ENCODE measurements at places on chromosomes 2 and 18.

DNA sequence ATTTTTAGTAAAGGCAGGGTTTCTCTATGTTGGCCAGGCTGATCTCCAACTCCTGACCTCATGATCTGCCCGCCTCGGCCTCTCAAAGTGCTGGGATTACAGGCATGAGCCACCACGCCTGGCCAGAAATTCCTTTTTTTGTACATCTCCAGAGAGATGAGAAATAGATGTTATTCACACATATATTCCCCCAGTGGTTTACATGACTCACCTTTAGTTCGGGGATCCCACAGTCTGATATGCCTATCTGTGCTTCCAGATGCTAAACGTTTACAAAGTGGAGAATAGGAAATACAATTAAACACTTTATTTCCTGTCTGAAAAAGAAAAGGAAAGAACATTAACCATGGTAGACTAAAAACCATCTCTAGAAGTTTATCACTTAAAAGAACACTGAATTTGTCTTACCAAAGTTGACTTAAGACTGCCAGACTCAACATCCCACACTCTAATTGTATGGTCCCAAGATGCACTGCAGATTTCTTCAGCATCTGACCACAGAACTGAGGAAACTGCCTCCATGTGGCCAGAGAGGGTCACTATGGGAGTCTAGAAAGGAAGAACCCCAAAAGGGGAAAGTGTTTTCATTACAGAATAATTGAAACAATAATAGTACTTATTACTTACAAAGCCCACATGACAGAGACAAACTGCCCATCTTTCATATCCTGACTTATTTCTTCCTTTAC lies 12.6 kb upstream of the ICA1L start:
- DNase-seq: no peak

- DNase-seq: no peak
Measured at GRCh38 chr18:24935008-24935407, 417.0 kb downstream of the ZNF521 start.

DNA sequence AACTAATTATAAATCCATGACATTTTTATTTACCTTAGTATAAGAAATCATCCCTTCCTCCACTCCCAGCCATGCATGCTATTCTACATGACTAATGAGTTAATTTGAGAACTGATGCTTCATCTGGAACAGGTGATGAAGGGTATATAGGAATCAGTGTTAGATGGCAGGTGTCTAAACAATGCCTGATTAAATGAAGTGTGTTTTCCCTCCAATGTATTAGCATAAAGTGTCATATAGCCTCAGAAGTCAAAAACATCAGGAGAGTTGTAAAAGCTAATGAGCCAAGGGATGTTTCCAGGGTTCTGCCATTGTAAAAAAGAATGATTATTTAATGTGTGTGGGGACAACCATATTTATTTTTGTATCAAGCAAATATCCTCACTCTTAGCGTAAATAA lies 913.8 kb downstream of the DCC start:
- no peak for DNase-seq

GRCh38 chr2:172458561-172459124 lies 31.3 kb downstream of the ITGA6 start:
- DNase-seq: no peak

DNA sequence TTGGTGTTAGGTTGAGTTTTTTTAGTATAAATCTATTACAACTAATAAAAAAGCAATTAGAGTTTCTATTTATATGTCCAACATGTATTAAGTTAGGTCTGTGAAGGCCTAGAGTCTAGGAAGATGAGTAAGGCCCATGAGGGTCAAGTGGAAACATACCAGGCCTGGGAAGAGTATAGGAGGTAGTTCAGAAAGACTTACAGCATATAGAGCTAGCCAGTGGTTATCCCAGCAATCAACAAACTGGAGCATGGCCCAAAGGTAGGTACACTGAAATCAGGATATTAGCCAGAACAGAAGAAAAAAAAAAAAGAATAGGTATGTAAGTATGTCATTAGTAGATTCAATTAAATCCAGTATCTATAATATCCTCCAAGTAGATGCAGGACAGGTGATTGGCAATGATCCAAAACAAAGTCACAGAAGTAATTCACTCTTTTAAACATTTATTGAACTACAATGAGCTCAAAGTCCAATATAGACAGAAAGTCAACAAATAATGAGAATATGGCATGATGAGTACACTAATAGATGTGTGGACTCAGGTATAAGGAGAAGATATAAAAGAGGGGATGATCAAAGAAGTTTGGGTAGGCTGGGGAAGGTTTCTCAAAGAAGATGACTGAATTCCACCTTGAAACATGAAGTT lies 70.3 kb downstream of the IKZF2 start:
- no peak for DNase-seq

DNA sequence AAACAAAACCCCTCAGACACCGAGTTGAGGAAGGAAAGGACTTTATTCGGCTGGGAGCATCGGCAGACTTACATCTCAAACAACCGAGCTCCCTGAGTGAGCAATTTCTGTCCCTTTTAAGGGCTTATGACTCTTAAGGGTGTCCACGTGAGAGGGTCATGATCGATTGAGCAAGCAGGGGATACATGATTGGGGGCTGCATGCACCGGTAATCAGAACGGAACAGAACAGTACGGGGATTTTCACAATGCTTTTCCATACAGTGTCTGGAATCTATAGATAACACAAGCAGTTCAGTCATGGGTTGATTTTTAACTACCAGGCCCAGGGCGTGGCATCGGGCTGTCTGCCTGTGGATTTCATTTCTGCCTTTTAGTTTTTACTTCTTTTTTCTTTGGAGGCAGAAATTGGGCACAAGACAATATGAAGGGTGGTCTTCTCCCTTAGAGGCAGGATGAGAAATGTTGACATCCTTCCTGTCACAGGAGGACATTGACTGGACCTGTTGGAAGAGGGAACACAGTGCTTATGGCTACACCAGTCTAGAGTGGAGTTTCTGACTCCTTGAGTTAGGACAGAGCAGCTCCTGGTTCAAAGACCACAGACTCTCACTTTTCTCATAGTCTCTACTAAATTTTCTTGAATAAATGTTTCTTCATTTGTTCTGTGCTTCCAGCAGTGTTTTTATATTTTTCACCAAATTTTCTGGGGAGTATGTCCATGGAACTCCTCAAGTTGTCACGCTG lies 35.8 kb downstream of the SPOPL start:
- DNase-seq: no peak

- DNase-seq: no peak
Measured at GRCh38 chr2:191936882-191937405, 90.1 kb upstream of the CAVIN2 start.

DNA sequence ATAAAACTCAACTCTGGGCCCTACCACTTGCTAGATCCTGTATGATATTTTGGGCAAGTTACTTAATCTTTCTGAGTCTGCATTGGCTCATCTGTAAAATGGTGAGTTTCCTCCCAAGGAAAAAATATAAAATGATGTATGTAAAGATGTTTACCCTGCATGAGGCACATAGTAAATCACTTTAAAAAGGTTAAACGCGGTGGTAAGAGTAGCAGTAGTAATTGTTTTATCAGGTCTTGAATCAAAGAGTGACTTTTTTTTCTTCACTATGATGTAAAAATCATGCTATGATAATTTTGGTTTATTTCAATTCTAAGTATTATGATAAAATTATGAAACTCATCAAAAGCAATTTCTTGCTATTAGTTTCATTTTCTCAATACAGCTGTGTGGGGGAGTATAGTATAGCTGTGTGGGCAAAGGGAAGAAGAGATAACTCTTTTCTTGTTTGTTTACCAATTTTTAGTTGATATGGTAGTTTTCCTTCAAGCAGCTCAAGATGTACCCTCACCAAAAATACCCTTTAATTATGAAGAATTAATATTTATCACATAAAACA lies 10.7 kb downstream of the ARHGAP15 start:
- DNase-seq: no peak

- no peak for DNase-seq
Measured at GRCh38 chr2:233798335-233799086, 20.4 kb downstream of the MROH2A start.

GRCh38 chr2:238119756-238120462 lies 18.6 kb upstream of the KLHL30 start:
- no peak for DNase-seq

DNA sequence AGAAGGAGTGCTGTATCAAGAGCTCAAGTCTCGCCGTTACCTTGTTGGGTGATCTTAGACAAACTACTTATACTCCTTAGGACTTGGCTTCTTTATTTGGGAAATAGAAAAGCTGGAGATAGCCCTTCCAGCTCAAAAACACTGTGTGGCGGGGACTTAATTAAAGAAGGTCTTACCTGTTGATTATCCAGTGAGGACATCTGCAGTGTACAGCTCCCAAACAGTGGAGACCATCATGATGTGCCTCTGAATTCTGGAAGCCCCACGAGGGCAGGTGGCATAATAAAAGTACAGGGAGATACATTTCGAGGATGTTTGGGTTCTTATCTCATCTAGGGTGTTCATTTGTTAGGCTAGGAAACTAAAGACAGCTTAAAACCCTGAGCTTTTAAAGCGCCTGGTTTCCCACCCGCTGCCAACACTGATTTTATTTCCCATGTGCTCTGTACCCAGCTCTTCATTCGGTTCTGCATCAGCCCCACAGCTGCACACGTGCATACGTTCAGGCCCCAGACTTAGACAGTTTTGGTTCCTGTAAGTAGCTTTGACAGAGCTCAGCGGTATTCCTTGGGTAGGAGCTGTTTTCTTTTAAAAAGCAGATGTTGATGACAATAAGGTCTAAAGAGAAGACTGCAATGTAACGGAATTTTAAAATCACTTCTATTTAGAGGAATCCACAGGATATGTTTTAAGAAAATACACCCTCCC lies 80.5 kb upstream of the SIX2 start:
- no peak for DNase-seq

DNA sequence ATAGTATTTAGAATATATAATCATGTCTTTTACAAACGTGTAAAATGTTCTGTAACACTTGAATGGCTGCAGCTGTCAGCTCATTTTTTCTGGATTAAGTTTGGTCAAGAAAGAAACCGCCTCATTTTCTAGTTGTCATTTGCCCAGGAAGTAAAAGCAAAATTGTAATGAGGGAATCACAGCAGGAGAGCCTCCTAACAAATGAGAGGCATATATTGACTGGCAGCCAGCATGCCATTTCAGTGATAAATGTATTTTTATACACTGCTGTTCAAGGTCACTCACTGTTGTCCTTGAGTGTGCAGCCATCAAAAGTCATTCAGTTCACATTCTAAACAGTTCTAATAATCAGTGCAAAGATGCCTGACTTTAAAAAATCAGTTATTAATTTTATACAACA lies 144.3 kb upstream of the BOD1L2 start:
- DNase-seq: no peak

DNA sequence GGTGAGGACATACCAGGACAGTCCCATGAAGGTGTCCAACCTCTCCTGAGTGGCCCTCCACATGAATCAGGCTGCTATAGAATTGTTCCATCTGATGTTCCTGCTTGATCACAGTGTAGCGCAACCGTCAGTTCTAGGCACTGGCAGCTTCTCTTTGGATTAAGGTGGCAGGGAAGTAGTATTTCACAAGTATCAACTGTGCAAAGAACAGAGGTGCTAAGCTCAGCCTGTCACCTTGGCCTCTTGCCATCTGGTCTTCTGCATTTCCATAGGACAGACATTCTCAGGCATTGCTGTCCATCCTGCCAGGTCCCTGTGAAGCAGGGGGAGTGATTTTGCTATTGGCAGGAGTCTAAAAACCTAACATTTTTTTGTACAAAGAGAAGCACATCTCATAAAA lies 182.2 kb upstream of the EPAS1 start:
- no peak for DNase-seq

DNA sequence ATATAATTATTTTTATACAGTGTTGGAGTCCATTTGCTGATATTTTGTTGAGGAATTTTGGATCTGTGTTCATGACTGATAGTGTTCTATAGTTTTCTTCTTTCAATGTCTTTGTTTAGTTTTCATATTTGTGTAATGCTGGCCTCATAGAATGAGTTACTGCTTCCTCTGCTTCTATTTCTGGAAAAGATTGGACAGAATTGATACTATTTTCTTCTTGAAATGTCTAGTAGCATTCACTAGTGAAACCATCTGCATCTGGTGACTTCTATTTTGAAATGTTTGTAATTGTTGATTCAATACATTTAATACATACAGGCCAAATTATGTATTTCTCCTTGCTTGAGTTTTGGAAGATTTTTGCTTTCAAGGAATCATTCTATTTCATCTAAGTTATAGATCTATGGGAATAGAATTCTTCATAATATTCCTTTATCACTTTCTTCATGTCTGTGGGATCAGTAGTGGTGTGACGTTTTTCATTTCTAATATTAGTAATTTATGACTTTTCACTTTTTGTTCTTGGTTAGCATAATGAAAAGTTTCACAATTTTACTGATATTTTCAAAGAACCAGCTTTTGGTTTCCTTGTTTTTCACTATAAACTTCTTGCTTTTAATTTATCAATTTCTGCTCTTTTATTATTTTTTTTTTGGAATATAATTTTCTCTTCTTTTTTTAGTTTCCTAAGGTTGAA lies 509.9 kb upstream of the VRK2 start:
- no peak for DNase-seq

- DNase-seq: no peak
Measured at GRCh38 chr18:45166836-45167551, 448.3 kb upstream of the SLC14A2 start.
